Neural progenitor cell (in vitro differentiated cells): ENCODE measurements at places on chromosomes 7 and 10. TPM values are rescaled to one million over a fixed set of nuclear protein-coding genes. Genes with fewer than 3 reads are reported as not detected.
A peak's percentile ranks its signal among the peaks of the same experiment; 100 is the strongest.

The NET1 gene
- total RNA-seq, result 65.2 and 90.5 TPM in 2 replicates

The CLRN3 gene
- 0.12 TPM in 1 of 2 replicates, not detected in the other for total RNA-seq

The UCN3 gene
- total RNA-seq, result not detected in 2 replicates

The GNAT3 gene
- not detected in 2 replicates for total RNA-seq

DNA sequence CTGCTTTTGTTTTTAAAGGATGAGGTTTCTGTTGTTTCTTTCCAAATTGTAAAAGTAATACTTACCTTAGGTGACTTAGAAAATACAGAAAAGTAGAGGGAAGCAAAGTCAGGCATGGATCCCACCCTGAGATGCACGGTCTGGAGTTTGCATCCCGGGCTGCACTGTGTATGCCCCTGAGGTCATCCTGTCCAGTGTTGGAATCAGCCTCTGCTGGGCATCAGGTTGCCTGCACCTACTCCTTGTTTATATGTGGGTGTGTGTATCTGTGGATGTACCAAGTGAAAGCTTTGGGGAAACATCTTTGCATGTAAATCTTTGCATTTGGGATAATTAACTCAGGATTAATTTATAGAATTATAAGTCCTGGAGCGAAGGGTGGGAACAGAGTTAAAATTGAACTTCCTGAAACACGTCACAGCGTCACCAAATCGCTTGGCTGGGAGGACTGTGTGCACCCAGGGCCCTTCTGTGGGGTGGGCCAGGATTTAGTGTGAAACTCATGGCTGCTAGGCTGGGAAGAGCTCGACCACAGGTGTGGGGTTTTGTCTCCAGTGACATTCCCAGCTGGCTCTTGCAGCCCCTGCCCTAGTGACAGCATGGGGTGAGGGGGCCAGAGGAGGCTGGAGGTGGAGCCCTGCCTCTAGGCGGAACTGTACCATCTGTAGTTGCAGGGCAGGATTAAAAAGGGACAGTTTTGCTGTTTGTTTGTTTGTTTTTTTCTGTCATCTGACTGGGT, 27.9 kb downstream of the GTF2IRD1 start:
- no peak overlapping the region for H3K27ac ChIP-seq
- DNase-seq, result no peak
- H3K27me3 ChIP-seq, result no peaks in the 10 kb centered on the region
- H3K4me1 ChIP-seq, result peaks cover 27% of the 10 kb centered on the region
- no peak overlapping the region for H3K4me3 ChIP-seq

DNA sequence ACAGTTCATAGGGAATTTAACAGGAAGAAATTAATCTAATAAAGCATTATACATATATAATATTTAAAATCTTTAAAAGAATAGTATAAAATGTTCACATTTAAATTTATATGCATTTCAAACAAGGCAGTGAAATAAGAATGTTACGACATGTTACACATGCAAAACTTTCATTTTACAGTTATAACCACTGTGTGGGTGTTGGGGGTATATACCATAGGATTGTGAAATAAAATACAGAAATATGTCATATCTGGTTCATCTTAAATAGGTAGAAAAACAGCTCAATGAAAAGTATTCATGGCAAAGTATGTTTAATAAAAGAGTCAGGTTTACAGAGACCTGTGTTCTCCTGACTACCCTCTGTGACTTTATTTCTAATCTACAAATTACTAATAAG, 45.6 kb downstream of the CHCHD3 start:
- H3K27me3 ChIP-seq, result no peaks in the 10 kb centered on the region
- no peak overlapping the region for H3K27ac ChIP-seq
- H3K36me3 ChIP-seq, result no peaks in the 10 kb centered on the region
- H3K4me3 ChIP-seq, result no peak overlapping the region
- no peaks in the 10 kb centered on the region for H3K4me1 ChIP-seq

GRCh38 chr7:42661312-42661711, 250.6 kb downstream of the C7orf25 start:
- no peak overlapping the region for H3K4me3 ChIP-seq
- H3K27ac ChIP-seq, result no peak overlapping the region

GRCh38 chr7:91242097-91242844, 22.0 kb upstream of the FZD1 start:
- no peak for DNase-seq
- no peaks in the 10 kb centered on the region for H3K27me3 ChIP-seq
- H3K4me3 ChIP-seq, result no peak overlapping the region

DNA sequence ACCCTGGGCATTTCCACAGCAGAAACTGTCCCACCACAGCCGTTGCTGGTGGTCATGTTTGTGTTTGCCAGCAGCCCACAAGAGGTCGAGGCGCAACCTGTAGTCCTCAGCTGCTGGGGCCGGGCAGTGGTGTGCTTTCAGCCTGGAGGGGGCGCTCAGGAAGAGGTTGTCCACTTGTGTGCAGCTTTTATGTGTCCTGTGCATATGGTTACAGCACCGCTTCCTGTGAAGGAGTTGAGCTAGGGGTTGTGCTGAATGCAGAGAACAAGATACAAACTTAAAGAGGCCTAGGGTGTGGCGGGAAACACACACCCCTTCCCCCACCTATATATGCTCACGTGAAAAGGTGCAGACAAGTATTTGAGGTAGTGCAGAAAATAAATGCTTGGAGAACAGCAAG, 29.5 kb upstream of the PFKFB3 start:
- H3K4me1 ChIP-seq, result no peaks in the 10 kb centered on the region
- H3K27me3 ChIP-seq, result no peaks in the 10 kb centered on the region
- no peak overlapping the region for H3K27ac ChIP-seq

- no peaks in the 10 kb centered on the region for H3K36me3 ChIP-seq
- H3K4me1 ChIP-seq, result peaks cover 22% of the 10 kb centered on the region
- H3K27ac ChIP-seq, result no peak overlapping the region
- H3K27me3 ChIP-seq, result no peaks in the 10 kb centered on the region
- no peak overlapping the region for H3K4me3 ChIP-seq
Observed at GRCh38 chr10:79116801-79117723, 48.3 kb downstream of the ZMIZ1 start.

GRCh38 chr7:830069-830468, 2.2 kb upstream of the SUN1 start:
- H3K27me3 ChIP-seq, result no peaks in the 10 kb centered on the region
- H3K4me1 ChIP-seq, result no peaks in the 10 kb centered on the region
- no peak overlapping the region for H3K4me3 ChIP-seq
- DNase-seq, result no peak

DNA sequence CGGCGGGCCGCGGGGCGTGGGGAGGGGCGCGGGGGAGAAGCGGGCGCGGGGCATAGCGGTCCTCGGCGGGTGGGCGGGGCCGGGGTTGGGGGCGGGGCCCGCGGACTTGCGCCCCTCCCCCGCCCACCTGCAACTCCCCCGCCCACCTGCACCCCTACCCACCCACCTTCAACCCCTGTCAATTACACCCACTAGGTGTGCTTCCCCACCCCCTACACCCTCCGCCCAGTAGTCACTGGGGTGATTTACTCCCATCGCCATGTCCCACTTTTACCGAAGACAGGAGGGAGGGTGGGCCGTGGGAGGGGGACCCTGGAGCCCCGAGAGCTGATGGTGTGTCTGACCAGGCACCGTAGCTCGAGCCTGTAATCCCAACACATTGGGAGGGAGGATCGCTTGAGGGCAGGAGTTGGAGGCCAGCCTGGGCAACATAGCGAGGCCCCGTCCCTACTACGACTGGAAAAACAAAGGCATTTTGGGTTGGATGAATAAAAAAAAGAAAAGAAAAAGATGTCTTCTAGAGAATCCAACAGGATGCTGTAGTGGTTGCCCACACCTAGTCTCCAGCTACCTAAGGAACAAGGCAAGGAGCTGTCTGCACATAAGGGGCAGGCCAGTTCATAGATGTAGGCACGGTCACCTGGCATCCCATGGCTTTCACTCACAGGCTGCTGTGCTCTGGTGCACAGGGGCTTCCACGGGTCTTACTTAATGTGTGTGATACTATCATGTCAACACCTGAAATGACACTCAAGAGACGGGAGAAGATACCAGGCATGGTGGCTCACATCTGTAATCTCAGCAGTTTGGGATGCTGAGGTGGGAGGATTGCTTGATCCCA, 761 bp downstream of the KCTD7 start:
- H3K4me3 ChIP-seq, result peak overlapping the region; percentile 65
- peak overlapping the region; percentile 78 for H3K27ac ChIP-seq
- DNase-seq, result peak; percentile 62
- no peaks in the 10 kb centered on the region for H3K36me3 ChIP-seq
- H3K27me3 ChIP-seq, result peaks cover 12% of the 10 kb centered on the region

- peaks cover 7% of the 10 kb centered on the region for H3K36me3 ChIP-seq
- no peaks in the 10 kb centered on the region for H3K4me1 ChIP-seq
- DNase-seq, result no peak
- no peaks in the 10 kb centered on the region for H3K27me3 ChIP-seq
Observed at GRCh38 chr7:30091491-30091912, 43.3 kb upstream of the MTURN start.

- DNase-seq, result no peak
- no peaks in the 10 kb centered on the region for H3K36me3 ChIP-seq
- peaks cover 11% of the 10 kb centered on the region for H3K4me1 ChIP-seq
- no peak overlapping the region for H3K4me3 ChIP-seq
Observed at GRCh38 chr7:41047211-41047610, 655.7 kb downstream of the INHBA start.

GRCh38 chr10:122263971-122264370, 7.1 kb upstream of the BTBD16 start:
- DNase-seq, result no peak
- H3K36me3 ChIP-seq, result peaks cover 3% of the 10 kb centered on the region
- no peak overlapping the region for H3K27ac ChIP-seq
